Kidney (tissue), 22 donors: ENCODE measurements at places on chromosomes 5 and 9.

DNA sequence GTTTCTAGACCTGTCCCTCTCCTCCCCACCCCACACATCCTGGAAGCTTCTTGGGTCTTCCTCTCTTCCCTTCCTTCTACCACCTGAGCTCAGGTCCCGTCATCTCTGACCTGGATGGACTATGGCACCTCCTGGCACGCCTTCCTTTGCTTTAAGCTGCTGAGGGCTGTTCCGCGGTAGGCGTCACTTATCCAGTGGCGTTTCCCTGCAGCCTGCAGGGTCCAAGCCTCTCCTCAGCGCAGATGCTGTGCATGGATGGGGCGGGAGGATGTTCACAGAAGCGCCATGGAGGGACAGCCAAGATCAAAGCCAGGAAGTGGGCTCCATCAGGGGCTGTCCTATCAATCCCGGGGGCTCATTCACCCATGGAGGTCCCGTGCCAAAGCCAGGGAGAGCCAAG is 23.8 kb upstream of the CNOT6 start:
- no peak for DNase-seq

GRCh38 chr9:92661743-92662142 is 8.2 kb downstream of the IPPK start:
- DNase-seq: no peak

DNA sequence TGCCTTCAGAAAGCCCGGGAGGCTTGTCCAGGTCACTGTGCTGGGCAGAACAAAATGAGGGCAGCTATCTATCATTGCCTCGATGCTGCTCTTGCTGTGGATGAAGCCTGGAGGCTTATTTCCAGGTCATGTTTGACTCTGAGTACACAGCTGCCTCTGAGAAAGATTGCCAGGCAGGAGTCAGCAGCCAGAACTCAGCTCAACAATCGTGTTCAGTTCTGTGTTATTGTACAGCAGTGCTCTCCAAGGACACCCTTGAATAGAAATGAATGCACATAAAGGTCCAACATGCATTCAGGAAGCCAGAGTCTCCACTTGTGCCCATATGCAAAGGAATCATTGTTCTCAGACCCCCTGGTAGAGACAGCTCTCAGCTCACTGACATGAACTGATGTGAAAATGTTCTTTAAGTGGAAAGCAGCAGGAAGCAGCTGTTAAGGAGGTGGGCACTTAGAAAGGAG is 61.7 kb upstream of the ZFR start:
- DNase-seq: no peak

DNA sequence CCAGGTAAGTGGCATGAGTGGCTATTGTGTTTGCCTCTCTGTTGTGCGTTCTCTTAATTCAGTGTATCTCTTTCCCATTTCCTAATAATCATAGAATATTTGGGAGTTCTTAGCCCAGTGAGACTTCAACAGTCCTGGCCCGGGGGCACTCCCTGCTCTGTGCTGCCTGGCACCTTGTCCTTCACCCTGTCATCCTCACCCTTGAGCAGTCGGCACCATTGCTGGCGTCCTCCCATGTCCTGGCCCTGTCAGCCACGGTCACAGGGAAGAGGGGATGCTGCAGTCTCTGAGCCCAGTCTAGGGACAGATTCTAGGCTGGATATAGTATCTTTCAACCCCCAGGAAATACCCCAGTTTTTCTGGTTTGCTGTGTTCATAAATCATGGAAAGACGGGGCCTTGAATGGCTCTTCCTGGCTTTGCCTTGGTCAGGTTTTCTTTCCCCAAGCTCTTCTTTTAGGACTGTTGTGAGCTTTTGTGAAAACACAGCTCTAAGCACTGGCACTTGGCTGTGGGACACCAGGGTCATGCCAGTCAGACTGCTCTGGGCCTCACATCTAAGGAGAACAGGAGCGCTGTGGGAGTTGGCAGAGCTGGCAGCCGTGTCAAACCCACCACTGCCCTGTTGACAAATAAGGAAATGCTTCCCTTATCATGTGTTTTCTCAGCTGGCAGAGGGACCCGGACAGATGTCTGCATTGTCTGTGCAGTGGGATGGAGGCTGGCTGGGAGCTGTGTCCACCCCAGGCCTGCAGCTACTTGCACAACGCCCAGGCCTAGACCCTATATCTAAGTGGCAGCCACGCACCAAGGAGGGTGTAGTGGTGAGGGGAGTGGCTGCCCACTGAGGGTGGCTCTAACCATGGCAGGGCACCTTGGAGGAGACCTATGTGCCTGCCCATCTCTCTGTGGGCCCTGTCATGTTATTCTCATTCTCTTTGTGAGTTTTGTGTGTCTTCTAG is 378.6 kb downstream of the ICE1 start:
- no peak for DNase-seq

- no peak for DNase-seq
These were observed 124.7 kb upstream of the NIPBL start for GRCh38 chr5:36751886-36752285.

GRCh38 chr5:94751460-94751859 is 133.0 kb downstream of the SLF1 start:
- DNase-seq: peak; percentile 26
